SHP77 (cell line): ENCODE measurements at places on chromosomes 3 and 15.

DNA sequence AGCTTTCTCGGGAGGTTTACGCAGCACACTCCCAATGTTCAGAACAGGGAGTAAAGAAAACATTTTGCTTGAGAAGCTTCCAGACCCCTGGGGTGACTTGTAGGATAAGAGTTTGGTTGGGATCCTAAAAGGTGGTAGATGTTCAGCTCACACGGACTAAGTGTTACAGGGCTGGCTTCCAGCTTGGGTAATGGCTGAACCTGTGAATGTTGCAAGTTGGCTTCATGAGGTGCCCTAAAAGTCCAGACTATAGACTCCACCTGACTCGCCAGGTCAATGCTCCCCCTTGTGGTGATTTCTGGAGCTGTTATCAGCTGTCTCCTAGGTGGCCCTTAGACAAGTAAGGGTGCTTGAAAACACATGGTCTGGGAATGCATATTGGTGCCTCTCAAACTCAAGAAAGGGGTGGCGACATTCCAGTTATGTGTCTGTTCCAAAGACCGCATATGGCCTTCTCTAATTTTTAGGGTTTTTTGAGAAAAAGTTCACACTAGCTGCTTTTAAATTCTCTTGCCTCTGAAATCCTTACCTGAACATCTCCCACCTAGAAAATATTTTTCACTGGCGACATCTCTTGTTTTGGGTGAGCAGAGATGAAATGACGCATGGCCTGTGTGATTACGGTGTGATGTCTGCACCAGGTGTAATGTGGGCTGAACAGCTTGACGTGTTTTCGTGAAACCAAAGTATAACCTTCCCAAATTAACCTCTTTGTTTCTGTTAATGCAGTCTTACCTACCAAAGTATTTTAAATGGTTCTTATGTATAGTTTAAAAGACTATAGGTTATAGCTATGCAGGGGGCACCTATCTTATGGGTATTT, 175.7 kb upstream of the KBTBD8 start:
- peak; percentile 54 for DNase-seq

DNA sequence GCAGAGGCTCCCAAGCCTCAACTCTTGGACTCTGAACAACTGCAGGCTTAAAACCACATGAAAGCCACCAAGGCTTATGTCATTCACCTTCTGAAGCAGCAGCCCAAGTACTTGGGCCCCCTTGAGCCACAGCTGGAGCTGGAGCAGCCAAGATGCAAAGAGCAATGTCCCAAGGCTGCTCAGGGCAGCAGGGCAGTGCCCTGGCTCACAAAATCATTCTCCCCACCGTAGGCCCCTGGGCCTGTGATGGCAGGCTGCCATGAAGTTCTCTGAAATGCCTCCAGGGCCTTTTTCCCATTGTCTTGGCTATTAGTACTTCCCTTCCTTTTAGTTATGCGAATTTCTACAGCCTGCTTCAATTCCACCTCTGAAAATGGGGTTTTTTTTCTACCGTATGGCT, 83.4 kb downstream of the DCLK3 start:
- no peak for DNase-seq

GRCh38 chr15:51284871-51285270, 53.5 kb downstream of the CYP19A1 start:
- no peak for DNase-seq

- DNase-seq, result no peak
Measured at GRCh38 chr15:101573951-101574350, 78.2 kb downstream of the TM2D3 start.

DNA sequence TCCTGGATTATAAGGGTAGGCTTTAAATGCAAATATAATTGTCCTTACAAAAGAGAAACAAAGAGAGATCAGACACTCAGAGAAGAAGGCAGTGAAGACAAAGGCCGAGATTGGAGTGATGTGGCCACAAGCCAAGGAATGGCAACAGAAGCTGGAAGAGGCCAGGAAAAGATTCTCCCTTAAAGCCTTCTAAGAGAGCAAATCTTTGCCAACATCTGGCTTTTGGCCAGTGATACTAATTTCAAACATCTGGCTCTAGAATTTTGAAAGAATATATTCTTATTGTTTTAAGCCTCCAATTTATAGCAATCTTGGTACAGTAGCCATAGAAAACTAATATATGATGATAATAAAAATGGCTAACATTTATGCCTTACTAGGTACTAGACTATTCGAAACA, 615.8 kb upstream of the ZNF385D start:
- DNase-seq, result no peak

DNA sequence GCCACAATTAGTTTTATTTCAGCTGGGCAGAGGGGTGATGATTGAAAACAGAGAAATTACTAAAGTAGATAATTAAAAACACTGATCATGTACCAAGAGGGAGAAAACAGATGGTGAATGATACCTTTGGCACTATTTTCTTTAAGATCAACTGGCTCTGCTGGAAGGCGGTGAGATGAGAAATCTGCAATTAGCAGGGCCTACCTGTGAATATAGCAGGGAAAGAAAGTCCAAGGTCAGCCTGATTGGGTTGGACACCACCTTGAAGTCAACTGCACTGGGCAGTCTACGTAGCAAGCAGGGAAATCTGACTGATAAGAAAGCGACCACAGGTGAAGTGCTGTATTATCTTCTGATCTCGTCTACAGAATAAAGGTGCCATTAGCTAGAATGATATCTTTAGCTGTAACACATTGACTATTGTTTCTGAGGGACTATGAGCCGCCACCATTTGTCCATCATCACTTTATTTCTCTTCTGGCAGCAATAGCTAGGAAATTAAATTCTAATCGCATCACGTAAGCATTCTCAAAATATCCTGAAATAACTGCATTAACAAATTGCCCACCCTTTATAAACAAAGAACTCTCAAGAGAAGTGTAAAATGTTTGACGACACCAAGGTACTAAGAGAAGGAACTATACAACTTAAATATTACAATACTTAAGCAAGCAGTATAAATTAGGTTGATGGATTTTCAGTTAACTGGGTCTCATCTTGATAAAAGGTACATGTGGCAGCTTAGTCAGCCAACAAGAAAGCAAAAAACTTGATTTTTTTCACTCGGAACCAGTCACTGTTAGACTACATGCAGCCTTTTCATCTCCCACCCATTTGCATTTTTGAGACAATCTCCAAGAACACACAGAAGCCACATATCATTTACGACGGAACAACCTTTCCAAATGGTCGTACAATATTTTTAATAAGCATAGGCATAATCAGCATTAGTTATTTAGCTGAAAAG, 1.3 kb downstream of the NEDD4 start:
- DNase-seq, result peak; percentile 2

GRCh38 chr3:57142411-57142723, 22.8 kb downstream of the IL17RD start:
- no peak for DNase-seq

DNA sequence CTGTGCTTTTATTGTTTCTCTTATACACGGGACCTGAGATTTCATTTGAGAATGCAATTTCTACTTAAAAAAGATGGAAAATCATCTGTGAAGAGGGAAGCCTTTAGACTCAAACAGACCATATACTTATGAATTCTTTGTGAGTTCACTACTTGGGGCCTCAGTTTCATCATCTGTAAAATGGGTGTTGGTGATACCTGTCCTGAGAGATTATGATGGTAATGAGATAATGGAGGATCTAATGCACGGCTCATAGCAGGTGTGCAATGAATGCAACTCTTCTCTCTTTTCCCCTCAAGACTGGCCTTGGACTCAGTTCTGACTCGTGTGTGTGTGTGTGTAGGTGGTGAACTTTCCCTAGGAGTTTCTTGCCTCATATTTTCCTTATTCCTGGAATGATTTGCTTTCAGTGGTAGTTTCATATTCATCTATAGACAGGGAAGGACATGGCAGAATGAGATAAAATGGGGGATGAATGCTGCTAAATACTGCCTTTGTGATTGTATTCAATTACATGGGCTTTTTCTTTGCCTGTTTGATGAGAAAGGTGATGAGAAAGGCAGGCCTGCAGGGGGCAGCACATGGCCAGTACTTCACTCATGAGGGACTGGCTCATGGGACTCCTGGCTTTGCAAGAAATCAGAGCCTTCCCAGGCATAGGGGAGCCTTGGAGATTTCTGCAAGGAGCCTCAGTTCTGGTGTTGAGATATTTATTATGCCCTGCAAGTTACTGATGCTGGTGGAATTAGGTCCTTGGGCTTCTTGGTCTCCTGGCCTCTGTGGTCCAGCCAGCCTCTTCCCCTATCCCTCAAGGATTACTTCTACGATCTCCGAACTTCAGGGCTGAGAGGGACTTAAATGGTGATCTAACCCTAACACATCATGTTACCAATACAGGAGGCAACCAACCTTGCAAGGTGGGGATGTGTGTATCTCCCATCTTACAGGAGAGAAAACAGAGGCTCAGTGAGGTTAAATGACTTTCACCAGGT, 70.7 kb downstream of the RPLP1 start:
- DNase-seq, result peak; percentile 50

DNA sequence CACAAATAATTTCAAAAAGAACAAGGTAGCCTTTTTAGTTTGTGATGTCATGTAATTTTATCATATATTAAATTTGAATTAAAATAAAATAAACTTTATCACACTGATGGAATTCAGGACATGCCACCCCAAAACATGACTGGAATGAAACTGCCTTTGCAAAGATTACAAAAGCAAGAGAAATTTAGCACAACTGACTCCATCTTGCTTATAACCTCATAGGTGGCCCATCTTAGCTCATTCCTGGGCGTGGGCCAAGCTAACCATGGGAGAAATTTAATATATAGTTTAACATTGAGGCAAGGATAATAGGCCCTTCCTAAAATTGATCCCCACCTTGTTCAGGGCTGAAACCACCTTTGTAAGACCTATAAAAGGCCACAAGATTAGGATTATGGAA, 235.6 kb downstream of the ZNF385D start:
- DNase-seq, result no peak

DNA sequence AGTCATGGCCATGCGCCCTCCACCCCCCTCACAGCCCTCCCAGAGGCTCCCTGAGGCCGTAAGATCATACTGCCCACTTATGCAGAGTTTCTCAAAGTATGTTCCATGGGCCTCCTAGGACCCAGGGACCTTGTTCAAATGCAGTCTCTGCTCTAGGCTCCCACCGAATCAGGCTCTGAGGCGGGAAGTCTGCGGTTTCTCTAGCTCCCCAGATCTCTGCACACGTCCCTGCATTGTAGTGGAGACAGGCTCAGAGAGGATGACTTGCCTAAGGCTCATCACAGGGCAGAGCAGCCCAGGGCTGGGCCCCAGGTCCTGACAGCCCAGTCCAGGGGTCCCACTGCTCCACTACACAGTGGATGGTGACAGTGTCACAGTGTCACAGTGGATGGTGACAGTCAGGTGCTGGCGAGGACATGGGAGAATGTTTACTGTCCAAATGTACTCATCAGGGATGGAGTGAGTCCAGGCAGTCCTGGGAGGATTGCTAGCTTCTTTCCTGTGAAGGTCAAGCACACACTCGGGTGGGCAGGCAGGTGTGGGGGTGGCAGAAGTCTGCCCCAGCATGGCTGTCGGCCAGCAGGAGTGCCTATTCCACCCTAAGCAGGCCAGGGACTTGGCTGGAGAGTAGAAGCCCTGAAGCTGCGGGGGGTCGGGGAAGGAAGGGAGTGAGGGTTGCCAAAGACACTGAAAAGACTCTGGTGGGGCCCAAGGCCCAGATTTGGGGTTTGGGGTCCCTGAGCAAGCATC, 12.4 kb downstream of the ANKRD63 start:
- no peak for DNase-seq

DNA sequence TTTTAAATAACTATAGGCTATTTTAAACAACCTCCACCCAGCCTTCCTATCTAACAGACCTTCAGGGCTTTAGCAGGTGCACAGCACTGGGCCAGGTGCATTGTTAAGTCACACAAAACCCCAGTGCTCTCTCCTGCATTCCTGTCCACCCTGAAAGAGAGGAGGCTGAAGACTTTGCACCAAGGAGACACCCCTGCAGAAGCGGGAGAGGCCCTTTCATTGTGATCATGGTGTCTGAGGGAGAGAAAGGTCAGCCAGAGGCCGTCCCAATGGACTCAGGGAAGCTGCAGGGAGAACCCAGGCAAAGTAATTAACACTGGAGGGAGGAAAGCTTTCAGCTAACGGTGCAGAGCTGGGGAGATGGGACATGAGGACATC, 5.2 kb downstream of the LRIG1 start:
- DNase-seq, result peak; percentile 21

DNA sequence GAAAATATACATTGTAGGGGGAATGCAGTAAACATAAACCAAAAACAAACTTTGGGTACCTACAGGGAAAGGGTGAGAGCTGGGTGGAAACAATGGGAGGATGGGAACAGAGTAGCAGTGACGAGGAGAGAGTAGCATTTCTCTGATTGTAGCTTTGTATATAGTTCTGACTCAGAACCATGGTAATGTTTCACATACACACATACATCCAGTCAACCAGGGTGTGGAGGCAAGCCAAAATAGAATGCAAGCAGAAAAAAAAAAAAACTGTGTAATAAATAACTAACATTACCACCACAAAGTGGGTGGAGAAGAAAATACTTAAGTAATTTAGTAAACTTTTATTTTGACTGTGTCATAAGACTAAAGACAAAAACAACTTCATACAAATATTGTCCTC, 27.2 kb downstream of the BCL2A1 start:
- DNase-seq, result no peak

GRCh38 chr15:99703603-99704443, 29.4 kb downstream of the LYSMD4 start:
- DNase-seq, result peak; percentile 18

GRCh38 chr3:194711913-194712312, 26.2 kb downstream of the FAM43A start:
- no peak for DNase-seq

DNA sequence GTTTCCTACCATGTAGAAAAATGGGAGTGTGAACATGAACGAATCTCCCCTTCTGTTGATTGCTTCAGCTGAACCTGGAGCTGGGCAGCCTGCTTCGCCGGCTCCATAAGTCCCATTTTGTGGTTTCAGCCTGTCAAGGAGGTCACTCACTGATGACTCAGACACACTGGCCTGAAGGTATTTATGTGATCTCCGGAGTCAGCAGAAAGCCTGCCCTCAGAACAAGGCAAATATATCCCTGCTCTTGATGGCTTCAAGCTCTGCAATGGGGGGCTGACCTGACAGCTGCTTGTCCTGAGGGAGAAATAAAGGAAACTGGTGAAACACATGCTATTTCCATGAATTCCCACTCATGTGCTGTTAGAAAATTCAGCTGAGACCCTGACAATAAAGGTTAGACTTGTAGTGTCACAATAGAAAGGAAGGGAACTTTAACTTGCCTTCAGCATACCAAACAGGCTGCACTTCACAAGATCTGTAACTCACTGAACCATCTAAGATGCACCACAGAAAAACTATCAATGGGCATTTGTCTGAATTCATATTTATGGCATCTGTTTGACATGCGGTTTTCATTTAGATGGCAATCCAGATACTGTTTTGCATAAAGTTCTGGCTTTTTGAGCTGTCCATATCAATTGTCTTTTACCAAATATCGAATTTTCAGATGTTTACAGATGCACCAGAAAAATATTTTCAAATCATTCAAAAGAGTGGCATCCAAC, 282.0 kb upstream of the VEPH1 start:
- DNase-seq, result no peak

- no peak for DNase-seq
Measured at GRCh38 chr15:99566157-99566897, 543 bp downstream of the MEF2A start.

GRCh38 chr3:13767896-13768295, 112.0 kb downstream of the WNT7A start:
- DNase-seq, result no peak
